Uterus (tissue), 4 donors: ENCODE measurements at places on chromosomes 6 and 20. TPM values are rescaled to one million over a fixed set of nuclear protein-coding genes. Genes with fewer than 3 reads are reported as not detected.

SLC22A2 gene
- total RNA-seq = 0.21 TPM

FAXC gene
- 11.3 TPM for total RNA-seq

SOBP gene
- total RNA-seq = 2.6 TPM

PROKR2 gene
- not detected for total RNA-seq

LY6G6C gene
- total RNA-seq = not detected

BPI gene
- not detected for total RNA-seq

DDO gene
- total RNA-seq = not detected

DNA sequence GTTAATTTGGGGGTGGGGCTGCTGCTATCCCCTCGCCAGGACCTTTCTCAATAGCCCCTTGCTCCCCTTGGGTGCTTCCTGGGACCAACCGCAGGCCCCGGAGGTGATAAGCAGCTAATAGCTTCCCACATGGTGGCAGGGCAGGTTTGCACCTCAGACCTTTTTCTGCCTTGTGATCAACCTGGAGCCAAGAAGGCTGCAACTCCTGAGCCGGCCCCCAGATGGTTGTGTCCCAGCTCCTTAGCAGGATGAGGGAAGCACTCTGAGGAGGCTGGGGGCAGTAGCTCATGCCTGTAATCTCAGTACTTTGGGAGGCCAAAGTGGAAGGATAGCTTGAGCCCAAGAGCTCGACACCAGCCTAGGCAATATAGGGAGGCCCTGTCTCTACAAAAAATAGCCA, 85.5 kb downstream of the BMP7 start:
- H3K4me3 ChIP-seq = no peak overlapping the region
- DNase-seq = no peak
- no peak overlapping the region for H3K27ac ChIP-seq
- H3K27me3 ChIP-seq = no peaks in the 10 kb centered on the region
- no peaks in the 10 kb centered on the region for H3K4me1 ChIP-seq

DNA sequence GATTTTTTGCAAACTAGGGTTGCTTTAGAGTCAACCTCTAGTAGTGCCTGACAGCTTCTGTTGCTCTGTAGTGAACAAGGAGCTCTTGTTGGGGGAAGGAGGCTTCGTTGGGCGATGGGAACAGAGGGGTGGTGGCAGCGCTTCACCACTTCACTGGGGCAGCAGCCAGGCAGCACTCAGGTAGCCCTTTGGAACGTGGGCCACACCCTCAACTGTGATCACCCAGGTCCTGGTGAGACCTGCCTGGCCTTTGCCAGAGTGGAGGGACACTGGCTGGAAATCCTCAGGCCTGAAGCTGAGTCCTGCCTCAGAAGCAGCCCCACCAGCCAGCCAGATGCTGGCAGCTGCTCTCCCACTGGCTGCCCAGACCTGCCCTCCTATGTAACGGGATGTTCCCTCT, 10.4 kb upstream of the EDN3 start:
- no peak for DNase-seq
- H3K4me3 ChIP-seq = no peak overlapping the region
- H3K4me1 ChIP-seq = no peaks in the 10 kb centered on the region
- H3K27me3 ChIP-seq = no peaks in the 10 kb centered on the region

GRCh38 chr6:67361264-67361663, 1273.8 kb upstream of the ADGRB3 start:
- no peaks in the 10 kb centered on the region for H3K36me3 ChIP-seq
- DNase-seq = no peak
- H3K27ac ChIP-seq = no peak overlapping the region

DNA sequence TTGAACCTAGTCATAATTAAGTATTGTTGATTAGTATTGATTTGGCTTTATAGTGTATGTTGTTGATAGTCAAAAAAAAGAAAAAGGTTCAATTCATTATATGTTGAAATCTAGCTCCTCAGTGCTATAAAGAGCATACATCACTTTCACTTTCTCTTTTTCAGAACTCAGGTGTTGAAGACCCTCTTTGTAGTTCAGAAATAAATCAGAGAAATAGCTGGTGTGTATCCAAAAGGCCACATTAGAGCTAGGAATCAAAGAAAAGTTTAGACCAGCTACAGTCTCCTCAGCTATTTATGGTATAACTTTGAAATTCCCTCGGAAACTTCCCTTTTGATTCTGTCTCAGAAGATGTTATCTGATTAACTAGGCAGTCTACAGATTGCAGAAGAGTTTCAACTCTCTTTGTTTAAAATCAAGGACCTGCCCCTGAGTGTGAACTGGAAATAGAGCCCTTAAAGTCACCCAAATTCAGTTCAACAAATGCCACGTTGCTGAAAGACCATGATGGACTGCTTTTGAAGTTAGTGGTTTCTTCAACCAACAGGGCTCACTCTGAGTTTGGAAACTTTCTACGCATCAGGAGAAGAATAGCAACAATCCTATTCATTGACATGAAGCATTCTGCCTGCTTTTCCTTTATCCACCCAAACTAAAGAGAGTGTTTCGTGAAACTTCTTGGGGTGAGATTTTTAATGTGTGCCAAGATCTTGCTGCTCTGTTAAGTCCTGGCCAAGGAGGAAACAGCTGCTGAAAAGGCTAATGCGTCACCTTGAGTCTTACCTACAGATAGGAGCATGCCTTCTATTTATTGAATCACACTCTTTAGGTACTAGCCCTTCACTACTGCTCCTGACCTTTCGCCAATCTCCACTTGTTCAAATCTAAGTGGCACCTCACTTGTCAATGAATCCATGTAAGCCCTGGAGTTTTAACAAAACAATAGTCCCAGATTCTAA, 111.7 kb downstream of the TNFRSF21 start:
- H3K4me3 ChIP-seq = no peak overlapping the region
- H3K27ac ChIP-seq = no peak overlapping the region
- no peak for DNase-seq
- no peaks in the 10 kb centered on the region for H3K27me3 ChIP-seq
- no peaks in the 10 kb centered on the region for H3K36me3 ChIP-seq
- peaks cover 3% of the 10 kb centered on the region for H3K4me1 ChIP-seq

DNA sequence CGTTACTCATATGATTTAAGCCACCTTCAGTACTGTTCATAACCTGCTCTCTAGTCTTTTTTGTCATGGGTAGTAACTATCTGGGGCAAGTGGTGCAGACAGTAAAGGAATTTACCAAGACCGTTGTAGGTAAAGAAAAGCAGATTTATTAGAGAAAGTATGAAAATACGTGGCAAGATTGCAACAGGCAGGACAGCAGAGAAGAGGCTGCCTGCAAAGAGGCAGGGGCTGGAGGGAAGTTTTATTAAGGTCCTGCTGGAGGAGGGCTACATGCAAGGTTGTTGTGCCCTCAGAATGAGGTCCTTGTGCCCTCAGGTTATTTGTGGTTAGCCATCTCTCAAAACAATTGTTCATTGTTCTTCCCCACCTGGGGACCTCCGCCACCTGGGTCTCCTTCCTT, 444.3 kb downstream of the BCKDHB start:
- H3K4me1 ChIP-seq = no peaks in the 10 kb centered on the region
- H3K36me3 ChIP-seq = no peaks in the 10 kb centered on the region
- H3K27ac ChIP-seq = no peak overlapping the region
- no peak for DNase-seq

DNA sequence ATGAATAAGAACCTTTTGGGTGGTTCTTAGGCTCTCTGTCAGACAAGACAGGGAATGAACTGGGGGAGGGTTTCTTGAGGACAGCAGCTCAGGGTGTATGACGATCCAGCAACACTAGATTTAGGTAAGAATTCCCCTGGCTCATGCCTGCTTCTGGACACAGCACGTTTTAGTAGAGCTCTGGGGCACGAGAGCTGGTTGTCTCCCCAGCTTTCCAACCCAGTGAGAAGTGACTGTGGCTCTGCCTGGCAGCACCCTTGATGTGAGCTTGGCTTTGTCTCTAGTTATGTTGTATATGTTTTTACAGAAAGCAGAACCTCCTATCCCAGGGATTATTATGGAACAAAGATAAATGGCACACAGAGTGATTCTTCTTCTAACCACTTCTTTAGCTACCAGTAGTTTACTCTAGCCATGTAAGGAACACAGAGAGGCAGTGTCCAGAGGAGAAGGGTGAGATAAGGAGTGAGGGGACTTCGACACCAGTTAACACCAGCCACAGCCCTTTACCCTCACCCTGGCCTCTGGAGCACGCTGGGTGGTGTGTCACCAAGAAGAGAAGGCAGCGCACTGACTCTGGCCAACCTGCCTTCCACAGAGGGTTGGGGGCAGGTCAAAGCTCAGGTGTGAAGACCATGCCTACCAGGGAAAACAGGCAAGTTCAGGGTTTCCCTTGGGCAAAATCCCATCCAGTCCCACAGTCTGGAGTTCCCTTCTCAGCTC, 3.9 kb downstream of the APOBEC2 start:
- H3K4me3 ChIP-seq = no peak overlapping the region
- DNase-seq = no peak
- no peaks in the 10 kb centered on the region for H3K27me3 ChIP-seq
- no peak overlapping the region for H3K27ac ChIP-seq
- no peaks in the 10 kb centered on the region for H3K4me1 ChIP-seq
- no peaks in the 10 kb centered on the region for H3K36me3 ChIP-seq

DNA sequence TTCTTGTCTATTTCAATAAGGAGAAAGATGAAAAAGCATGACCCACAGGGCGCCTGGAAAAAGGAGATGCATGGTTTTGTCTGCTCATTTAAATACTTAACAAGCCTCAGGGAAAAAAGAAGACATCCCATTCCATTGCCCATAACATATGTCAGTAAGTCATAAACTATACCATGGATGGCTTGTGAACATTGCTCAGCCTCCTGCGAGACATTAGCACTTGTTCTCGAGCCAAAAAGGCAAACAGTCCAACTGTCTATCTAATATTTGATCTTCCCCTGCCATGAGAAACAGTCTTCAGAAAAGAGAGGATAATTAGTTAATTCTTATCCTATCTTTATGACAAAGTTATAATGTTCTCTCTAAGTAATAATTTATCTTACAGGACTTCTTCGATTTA, 527.4 kb downstream of the HACE1 start:
- no peaks in the 10 kb centered on the region for H3K4me1 ChIP-seq
- no peak for DNase-seq
- H3K27me3 ChIP-seq = no peaks in the 10 kb centered on the region
- no peak overlapping the region for H3K27ac ChIP-seq
- no peak overlapping the region for H3K4me3 ChIP-seq
- no peaks in the 10 kb centered on the region for H3K36me3 ChIP-seq

DNA sequence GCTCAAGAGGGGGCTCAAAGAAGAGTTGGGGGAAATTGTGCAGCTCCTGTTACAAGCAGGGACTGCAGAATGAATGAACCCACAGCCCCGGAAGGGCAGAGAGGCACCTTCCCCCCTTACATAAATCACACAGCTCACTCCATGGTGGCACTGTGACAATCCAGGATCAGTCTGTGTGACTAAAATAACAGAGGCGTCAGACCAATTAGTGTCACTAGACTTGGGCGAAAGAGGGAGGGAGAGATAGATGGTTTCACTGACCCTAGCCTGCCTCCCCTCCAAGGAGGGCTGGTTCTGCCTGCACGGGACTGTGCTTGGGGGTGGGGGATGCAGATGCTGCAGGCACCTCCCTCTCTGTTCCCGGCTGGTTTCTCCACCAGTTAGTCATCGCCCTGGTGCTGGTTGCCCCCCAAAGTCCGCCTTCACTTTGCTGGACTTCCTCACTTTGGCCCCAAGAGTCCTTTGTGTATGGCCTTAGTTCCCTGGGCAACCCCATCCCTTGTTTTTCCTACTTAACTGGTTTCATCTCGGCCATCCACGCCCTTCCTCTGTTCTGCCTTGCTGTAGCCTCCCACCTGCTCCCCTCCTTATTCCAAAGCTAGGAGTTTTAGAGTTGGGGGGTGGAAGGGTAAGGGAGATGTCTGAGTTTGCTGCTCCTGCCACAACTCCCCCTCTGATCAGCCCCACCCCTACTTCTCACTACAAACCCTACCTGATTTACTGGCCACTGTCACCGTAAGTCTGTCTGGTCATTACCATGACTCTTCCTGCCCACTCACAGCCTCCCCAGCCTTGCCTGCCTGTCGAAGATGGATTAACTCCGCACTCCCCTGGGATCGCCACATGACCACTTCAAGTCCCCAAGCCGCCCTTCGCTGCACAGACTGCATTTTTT, 17.7 kb downstream of the CCDC167 start:
- H3K4me3 ChIP-seq = no peak overlapping the region
- H3K36me3 ChIP-seq = no peaks in the 10 kb centered on the region
- no peaks in the 10 kb centered on the region for H3K4me1 ChIP-seq
- no peaks in the 10 kb centered on the region for H3K27me3 ChIP-seq
- no peak overlapping the region for H3K27ac ChIP-seq

DNA sequence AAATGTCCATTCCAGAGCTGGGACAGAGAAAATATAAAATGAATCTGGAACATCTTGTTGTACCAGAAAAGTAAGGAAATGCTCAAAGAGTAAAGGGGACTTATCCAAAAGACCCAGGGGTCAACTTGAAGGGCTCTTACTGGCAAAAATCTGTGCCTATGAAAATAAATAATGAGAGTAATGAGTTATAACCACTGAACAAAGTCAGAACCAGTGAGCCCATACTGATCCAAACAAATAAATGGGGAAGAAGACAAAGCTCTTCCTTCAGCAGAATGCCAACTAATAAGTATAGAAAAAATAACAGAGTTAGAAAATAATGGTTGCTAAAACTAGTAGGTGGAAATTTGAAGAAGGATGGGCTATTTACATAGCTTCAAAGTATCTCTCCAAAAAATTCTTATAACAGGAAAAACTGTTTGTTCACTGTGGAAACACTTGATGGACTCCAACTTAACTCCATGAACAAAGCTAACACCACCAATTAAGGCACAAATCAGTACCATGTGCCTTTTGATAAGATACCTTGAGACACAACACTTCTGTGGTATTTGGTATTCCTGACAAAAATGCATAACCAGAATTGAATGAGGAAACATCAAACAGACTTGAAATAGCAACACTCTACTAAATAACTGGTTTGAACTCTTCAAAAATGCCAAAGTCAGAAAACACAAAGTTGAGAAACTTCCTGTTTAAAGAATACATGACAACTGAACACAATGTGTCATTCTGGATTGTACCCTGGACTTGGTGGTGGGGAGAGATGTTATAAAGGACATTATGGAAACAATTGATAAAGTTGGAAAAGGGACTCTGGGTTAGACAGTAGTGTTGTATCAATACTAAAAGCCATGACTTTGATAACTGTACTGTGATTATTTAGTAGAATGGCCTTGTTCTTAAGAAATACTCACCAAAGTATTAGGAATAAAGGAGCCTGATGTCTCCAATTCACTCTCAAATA, 197.5 kb downstream of the ISM1 start:
- DNase-seq = no peak
- H3K27ac ChIP-seq = no peak overlapping the region
- H3K4me1 ChIP-seq = no peaks in the 10 kb centered on the region
- H3K36me3 ChIP-seq = no peaks in the 10 kb centered on the region
- no peaks in the 10 kb centered on the region for H3K27me3 ChIP-seq

GRCh38 chr20:50625986-50626677, 65.2 kb downstream of the RIPOR3 start:
- peak overlapping the region; percentile 61 for H3K27ac ChIP-seq
- no peaks in the 10 kb centered on the region for H3K36me3 ChIP-seq
- no peak overlapping the region for H3K4me3 ChIP-seq

GRCh38 chr20:38523697-38524096, 51.1 kb downstream of the RALGAPB start:
- no peaks in the 10 kb centered on the region for H3K27me3 ChIP-seq
- no peak overlapping the region for H3K27ac ChIP-seq
- H3K4me1 ChIP-seq = no peaks in the 10 kb centered on the region
- no peak for DNase-seq
- H3K4me3 ChIP-seq = no peak overlapping the region
